Stimulated activated CD8-positive, alpha-beta memory T cell treated with anti-CD3 and anti-CD28 coated beads, Interleukin-2, amount 100 ng/mL, for 1 hour (primary cell): ENCODE measurements at places on chromosomes 4 and X.

GRCh38 chrX:701673-702072, 71.1 kb downstream of the SHOX start:
- DNase-seq, result no peak

DNA sequence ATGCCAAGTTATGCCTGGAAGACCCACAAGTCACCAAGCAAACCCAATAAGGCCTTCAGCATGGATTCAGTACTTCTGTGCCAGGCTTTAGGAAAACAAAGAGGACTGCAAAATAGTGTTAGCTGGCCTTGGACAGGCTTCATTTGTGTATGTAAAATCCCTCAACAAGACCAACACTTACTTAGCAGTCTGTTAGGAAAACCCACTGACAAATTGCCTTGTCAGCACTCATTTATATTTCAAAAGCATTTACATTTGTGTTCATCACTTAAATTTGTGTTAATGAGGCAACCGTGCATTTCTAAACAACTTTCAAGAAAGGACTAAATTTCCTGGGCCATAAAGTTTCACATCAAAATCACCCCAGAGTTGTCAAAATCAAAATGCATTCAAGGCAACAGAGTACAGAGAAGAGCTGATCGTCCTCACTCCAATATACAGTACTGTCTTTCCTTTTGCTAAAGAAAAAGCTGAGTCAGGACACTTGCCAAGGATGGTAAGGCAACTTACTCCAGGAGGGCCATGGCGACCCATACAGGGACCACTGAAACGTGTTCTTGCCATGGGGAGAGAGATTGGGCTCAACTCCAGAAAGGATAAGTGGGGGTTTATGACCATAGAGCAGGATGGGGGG, 1.6 kb downstream of the S100G start:
- no peak for DNase-seq

- no peak for DNase-seq
Observed at GRCh38 chr4:10460313-10461047, 3.3 kb upstream of the ZNF518B start.

- no peak for DNase-seq
Observed at GRCh38 chrX:36407836-36408235, 488.3 kb downstream of the CFAP47 start.

GRCh38 chrX:47283015-47283771, 50.4 kb downstream of the USP11 start:
- DNase-seq, result no peak

GRCh38 chr4:83212041-83212851, 72.4 kb downstream of the COQ2 start:
- DNase-seq, result peak; percentile 10

GRCh38 chr4:150297861-150298474, 219.7 kb downstream of the DCLK2 start:
- DNase-seq, result no peak

- no peak for DNase-seq
Observed at GRCh38 chrX:16658284-16658683, 8.3 kb downstream of the S100G start.

DNA sequence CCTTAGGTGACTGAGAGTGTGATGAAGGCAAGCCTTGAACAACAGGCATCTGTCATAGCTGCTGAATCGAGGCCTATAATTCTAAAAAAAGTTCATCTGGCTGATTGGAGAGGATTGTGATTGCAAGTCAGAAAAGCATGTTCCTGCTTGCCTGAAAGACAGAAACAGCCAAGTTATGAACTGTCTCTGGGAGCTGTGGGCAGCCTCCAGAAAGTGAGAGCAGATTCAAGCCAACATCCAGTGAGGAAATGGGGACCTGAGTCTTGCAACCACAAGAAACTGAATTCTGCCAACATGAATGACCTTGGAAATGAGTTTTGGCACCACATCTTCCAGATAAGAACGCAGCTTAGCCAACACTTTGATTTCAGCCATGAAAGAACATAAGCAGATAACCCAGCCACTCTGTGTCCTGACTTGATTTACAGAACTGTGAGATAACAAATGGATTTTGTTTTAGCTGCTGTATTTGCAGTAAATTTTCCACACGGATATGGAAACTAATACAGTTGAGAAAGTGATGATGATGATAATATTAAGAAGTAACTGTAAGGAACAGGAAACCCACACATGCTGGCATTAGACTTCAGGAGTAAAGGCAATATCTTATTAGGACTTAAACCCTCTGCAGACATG, 240.3 kb upstream of the NDST3 start:
- DNase-seq, result no peak

GRCh38 chr4:78748381-78748780, 27.8 kb upstream of the BMP2K start:
- DNase-seq, result no peak

DNA sequence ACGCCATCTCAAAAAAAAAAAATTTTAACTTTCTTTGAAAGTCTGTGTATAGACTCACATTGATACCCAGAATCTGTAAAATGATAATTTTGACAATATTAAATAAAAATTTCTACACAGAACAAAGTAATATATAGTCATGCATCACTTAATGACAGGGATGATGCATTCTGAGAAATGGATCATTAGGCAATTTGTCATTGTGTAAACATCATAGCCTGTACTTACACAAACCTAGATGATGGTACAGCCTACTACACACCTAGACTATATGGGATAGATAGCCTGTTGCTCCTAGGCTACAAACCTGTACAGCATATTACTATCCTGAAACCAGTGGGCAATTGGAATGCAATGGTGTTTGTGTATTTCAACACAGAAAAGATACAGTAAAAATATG, 107.7 kb downstream of the BLTP1 start:
- no peak for DNase-seq

GRCh38 chr4:47209833-47210232, 178.5 kb downstream of the GABRB1 start:
- no peak for DNase-seq
